CD4-positive, alpha-beta T cell treated with Interleukin-17A for 1 hour (primary cell): ENCODE measurements at places on chromosomes 7 and 10.

- DNase-seq, result no peak
These were observed 31.2 kb downstream of the LRRC4 start for GRCh38 chr7:128000048-128000447.

- no peak for DNase-seq
These were observed 98.3 kb downstream of the KCNMA1 start for GRCh38 chr10:77539147-77539935.

DNA sequence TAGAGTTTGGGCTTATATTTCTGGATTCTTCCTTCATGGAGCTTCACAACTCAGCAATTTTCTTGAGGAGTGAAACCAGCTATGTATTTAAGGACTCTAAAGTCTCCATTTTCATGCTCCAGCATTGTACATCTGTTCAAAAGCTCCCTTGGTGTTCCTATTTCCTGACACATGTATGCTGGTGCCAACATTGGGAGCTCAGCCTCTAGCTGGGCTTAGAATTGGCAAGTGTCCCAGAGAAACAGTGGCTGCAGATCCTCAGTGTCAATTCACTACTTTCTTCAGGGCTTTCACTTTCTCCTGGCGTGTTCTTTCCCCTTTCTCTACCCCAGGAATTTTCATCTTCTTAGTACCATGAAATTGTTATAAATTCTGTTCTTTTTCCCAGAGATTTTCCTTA is 103.1 kb downstream of the ZNF467 start:
- DNase-seq, result no peak

DNA sequence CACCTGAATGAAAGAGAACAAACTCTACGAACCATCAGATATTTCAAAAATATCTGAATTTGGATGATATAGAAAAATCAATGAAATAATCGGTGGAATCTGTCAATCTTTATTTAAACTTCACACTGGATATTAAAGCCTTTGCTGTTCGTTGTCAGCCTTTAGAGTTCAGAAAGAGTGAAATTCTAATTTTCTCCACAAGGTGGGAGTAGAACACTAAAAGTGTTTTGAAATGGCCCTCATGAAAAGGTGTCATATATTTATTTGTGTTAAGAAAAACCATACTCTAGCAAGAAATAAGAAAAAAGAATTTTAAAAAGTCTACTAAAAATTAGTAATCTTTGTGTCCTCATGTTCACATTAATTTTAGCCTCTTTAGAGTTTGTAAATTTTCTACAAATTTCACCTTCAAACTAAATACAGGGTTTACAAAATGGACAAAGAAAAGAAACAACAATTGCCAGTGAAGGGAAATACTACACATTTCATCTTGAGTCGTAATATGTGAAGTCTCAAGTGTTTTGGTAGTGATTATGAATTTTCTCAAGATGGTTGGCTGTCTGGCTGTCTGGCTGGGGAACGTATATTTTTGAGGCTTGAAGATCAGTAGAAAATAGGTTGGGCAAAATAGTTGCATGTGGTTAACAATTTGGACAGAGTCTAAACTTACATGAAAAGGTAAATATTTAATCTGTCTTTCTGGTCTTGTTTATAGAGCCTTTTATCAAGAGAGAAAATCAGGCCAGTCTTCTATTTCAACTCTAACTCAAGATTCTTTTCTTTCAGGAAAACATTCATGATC is 43.7 kb downstream of the DNAJB9 start:
- DNase-seq, result peak; percentile 58

- DNase-seq, result no peak
These were observed 100.1 kb upstream of the GLCCI1 start for GRCh38 chr7:7868572-7868899.
